ENCODE measurements at places on chromosomes 1 and 21. TPM values are rescaled to one million over a fixed set of nuclear protein-coding genes. Genes with fewer than 3 reads are reported as not detected.

MRPL39 gene
- 97.1 TPM for polyA plus RNA-seq

CAPN2 gene
- 37.3 TPM for polyA plus RNA-seq

C8B gene
- polyA plus RNA-seq, result not detected

NTNG1 gene
- 9.0 TPM for polyA plus RNA-seq

IL22RA1 gene
- not detected for polyA plus RNA-seq

TOMM20 gene
- 147 TPM for polyA plus RNA-seq

CCDC30 gene
- 10.0 TPM for polyA plus RNA-seq

VPS13D gene
- 10.6 TPM for polyA plus RNA-seq

NBPF6 gene
- not detected for polyA plus RNA-seq

Measured in Purkinje cell (primary cell).